ENCODE measurements at places on chromosomes 1 and 21. TPM values are rescaled to one million over a fixed set of nuclear protein-coding genes. Genes with fewer than 3 reads are reported as not detected.

The AJAP1 gene
- total RNA-seq, result not detected

The S100A9 gene
- 190 TPM for total RNA-seq

DNA sequence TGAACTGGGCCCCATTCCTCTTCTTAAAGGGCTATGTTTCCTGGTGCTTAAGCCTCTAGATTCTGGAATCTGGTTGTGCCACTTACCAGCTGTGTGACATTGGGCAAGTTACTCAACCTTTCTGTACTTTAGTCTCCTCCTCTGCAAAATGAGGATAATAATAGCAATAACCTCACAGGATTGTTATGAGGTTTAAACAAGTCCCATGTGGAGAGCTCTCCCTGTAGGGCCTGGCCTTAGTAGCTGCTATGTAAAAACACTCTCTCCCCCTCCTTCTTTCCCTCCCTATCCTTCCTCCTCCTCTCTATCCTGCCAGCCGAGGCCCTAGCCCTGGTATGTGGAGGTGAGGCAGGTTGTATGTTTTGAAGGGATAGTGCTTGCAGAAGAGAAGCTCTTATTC lies 8.2 kb upstream of the PEAR1 start:
- DNase-seq, result peak; percentile 11

The PLD5 gene
- total RNA-seq, result not detected

GRCh38 chr1:173300061-173301044 lies 93.2 kb upstream of the TNFSF4 start:
- DNase-seq, result no peak

GRCh38 chr1:201955729-201956143 lies 433 bp downstream of the TIMM17A start:
- DNase-seq, result no peak

GRCh38 chr1:91804546-91805023 lies 81.4 kb downstream of the TGFBR3 start:
- no peak for DNase-seq

DNA sequence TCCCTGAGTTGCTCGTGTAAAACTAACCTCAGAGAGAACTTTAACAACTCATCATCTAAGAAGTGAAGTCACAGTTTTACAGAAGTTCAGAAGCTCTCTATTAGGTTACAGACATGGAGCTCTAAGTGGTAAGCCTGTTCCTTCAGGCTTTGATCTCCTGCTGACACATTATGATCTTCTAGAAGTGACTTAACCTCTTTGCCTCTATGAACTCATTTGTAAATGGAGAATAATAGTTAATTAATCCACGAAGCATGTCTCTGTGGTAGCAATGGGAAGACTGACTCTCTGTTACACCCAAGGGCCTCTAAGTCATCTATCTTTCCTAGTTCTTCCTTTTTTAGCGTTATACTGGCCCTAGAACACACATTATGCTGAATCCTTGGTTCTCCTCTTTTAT lies 157.9 kb upstream of the NRIP1 start:
- DNase-seq, result no peak

- DNase-seq, result no peak
Observed at GRCh38 chr1:197224160-197224559, 43.9 kb upstream of the CRB1 start.

GRCh38 chr1:29387210-29387609 lies 150.9 kb downstream of the PTPRU start:
- no peak for DNase-seq

- DNase-seq, result no peak
Observed at GRCh38 chr1:35795295-35795694, 12.5 kb upstream of the AGO4 start.

DNA sequence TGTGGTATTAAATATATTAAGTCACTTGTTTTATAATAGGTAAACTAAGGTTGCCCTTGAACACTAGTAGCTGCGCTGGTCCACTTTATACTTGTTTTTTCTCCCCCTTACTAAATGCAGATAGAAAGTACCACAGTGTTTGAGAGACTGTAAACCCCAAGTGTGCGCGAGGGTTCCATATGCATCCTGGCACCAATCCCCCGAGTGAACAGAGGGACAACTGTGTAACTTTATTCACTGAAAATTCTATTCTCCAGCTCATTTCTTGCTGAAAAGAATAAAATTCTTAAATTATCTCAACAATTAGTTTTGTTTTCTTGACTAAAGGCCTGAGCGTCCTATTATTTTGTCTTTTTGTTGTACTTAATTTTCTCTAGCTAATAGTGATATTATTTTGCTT lies 1.9 kb downstream of the RSRP1 start:
- DNase-seq, result no peak

DNA sequence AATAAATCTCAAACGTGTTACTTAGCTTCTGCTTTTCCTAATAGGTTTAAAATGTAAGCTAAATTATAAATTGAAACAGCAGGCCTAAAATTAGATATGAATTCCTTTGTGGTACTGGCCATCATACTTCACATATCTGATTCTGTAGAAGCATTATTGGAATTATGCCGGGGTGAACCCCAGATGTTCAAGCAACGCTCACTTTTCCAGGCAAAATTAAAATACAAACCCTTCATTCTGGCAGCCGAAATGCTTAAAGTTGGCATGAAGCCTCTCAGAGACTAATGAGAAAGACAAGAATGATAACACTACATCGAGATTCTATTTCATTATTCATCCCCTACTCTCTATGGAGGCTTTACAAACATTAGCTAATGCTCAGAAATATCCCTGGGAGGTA lies 1352.7 kb upstream of the ADGRL2 start:
- DNase-seq, result no peak

- DNase-seq, result no peak
Observed at GRCh38 chr1:59138402-59138801, 158.5 kb upstream of the FGGY start.
